Non-pigmented ciliary epithelial cell (primary cell): ENCODE measurements at places on chromosomes 2 and 18.

DNA sequence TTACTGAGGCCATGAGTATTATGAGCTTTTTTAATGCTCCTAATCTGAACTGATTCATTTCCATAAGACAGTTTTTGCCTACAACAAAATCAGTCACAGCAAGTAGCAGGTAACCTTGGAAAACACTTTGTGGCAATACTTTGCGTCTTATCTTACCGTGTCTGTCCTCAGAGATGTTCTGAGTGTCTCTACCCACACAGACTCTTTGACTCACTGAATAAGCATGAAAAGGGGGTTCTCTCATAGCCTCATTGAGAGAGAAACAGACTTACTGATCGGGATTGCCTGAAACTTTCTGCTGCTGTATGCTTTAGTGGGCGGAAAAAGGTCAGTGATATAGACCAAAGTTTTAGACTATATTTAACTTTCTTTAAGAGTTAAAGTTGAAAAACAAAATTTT is 92.6 kb downstream of the MYL12B start:
- DNase-seq: no peak

GRCh38 chr2:63712748-63713147 is 124.0 kb downstream of the MDH1 start:
- no peak for DNase-seq

GRCh38 chr2:54122939-54123338 is 7.5 kb downstream of the ACYP2 start:
- DNase-seq: peak; percentile 67

DNA sequence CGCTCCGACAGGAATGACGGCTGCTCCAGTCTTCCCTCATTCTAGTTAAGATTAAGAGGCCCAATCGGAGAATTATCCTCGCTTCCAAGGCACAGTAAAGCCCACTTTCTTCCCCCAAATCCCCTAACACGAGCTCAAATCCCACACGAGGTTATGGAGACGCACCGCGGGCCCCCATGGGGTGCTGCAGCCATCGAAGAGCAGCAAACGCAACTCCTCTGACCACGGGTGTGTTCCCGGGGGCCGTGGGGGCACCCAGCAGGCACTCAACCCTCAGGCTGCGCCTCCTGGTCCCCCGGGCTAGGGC is 446 bp downstream of the COPS9 start:
- no peak for DNase-seq

- DNase-seq: no peak
Measured at GRCh38 chr18:6096730-6097129, 201.4 kb upstream of the TMEM200C start.

GRCh38 chr2:172861656-172862476 is 126.2 kb downstream of the RAPGEF4 start:
- no peak for DNase-seq

- DNase-seq: no peak
Measured at GRCh38 chr2:71460595-71461303, 7.4 kb downstream of the DYSF start.

DNA sequence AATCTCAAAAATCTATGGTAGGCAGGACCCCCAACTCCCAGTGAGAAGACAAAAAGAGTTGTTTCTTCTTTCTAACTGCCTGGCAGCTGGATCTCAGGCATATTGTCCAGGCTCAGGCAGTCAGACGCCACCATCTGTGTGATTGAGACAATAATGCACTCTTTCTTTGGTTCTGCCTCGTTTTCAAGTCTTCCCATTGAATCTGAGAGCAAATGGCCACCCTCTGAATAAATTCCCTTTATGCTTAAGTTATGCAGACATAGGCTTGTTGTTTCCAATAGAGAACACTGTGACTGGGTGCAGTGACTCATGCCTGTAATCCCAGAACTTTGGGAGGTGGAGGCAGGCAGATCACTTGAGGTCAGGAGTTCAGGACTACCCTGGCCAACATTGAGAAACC is 15.3 kb upstream of the CD207 start:
- no peak for DNase-seq

- DNase-seq: no peak
Measured at GRCh38 chr2:157246765-157247407, 10.6 kb upstream of the GALNT5 start.

DNA sequence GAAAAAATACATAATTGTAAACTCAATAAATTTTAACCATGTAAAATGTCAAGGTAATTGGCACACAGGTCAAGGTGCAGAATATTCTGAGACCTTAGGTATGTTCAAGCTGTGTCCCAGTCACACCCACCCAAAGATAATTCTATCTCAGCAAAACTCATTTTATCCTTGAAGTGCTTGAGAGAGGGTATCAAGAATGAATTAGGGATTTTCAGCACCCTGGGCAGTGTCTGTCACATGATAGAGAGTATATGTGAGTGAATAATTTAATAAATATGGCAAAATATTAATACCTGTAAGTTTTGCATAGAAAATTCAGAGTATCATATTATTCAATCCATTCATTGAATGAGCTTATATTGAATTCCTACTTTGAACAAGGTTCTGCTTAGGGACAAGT is 567.9 kb downstream of the FBXO15 start:
- DNase-seq: no peak

GRCh38 chr2:105413206-105413605 is 14.4 kb upstream of the FHL2 start:
- DNase-seq: no peak

DNA sequence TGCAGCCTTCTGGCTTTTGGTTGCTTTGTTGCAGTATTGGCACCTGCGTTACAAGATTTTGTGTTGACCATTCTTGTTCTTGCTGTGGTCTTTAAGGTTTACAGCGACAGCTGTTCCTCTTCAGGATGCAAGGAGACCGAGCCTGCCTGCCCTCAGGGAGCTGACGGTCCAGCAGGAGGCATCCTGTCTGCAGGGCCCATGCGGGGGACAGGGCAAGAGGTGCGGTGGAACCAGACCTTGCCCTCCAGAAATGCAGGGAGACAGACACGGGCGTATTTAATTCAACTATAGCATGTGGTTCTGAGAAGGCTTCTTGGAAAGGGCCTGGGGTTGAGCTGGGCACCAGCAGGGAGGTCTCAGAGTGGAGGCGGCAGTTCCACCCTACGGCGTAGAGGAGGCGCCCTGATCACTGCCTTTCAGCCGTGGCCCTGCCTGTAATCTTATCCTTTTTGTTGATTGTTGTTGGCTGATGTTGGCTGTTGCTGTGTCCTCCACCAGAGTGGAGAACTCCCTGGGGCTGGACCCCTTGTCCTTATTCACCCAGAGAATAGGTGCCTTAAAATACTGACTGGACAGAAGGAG is 71.7 kb downstream of the HPCAL1 start:
- no peak for DNase-seq
